ENCODE measurements at places on chromosomes 1 and 21.

- no peak for DNase-seq
These were observed 20.4 kb downstream of the C21orf91 start for GRCh38 chr21:17798796-17799195.

GRCh38 chr21:41666641-41667081 is 100.2 kb downstream of the RIPK4 start:
- DNase-seq = no peak

DNA sequence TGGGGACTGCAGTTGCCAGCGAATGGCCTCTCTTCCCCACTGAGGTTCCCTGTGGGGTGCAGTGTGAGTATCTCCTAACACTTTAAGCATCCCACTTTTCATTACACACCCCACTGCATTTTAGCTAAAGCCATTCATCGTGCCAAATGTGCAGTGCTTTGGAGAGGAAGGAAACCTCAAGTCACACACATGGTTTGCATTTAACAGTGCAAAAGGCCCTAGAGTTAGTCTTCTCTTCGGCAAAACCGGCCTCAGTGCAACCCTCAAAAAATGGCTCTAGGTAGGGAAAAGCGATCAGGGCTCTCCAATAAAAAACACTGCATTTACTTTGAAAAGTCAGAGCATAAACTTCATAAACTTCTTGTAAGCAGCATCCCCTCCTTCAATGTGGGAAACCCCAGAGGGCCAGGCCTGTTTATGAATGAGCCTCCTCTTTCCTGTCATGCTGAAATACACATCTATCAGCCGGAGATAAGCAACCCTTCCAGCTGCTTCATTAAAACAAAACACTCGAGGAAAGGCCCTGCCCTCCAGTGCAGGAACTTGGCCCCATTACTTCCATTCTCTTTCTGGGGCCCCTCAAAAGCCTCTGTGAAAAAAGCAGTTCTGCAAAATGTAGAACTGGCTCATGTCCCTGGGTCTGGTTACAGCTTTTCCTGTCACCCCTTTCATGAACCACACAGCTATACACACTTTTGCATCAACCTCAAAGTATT is 184.0 kb downstream of the CDC7 start:
- DNase-seq = no peak

- DNase-seq = no peak
These were observed 1.4 kb downstream of the WDR26 start for GRCh38 chr1:224433041-224433691.

- no peak for DNase-seq
These were observed 3.7 kb upstream of the SEMA4A start for GRCh38 chr1:156149374-156150332.

- no peak for DNase-seq
These were observed 10.3 kb downstream of the ZNF687 start for GRCh38 chr1:151292207-151293030.

- DNase-seq = peak; percentile 66
These were observed 79.5 kb downstream of the STUM start for GRCh38 chr1:226627924-226628611.

- DNase-seq = no peak
These were observed 668.8 kb downstream of the KIF26B start for GRCh38 chr1:245823408-245824147.

- no peak for DNase-seq
These were observed 11.1 kb upstream of the TNFRSF14 start for GRCh38 chr1:2544875-2545640.

- DNase-seq = no peak
These were observed 9.6 kb downstream of the CLEC20A start for GRCh38 chr1:178487070-178487615.

DNA sequence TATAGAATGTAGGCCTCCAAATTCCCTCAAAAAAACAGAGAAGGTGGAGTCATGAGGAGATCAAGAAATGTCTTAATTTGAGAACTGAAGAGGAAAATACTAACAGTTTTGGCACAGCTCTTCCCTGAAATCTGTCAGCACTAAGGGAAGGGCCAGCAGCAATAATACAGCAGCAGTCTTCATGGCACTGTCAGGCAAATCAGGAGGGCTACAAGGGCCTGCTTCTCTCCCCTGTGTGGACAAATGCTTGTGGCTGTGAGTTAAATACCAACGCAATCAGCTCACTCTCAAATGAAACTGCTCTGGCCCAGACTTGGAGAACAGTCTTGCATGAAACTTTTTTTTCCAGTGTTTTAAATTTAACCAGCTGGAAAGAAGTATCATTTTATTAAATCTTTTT is 20.5 kb upstream of the CNN3 start:
- no peak for DNase-seq

DNA sequence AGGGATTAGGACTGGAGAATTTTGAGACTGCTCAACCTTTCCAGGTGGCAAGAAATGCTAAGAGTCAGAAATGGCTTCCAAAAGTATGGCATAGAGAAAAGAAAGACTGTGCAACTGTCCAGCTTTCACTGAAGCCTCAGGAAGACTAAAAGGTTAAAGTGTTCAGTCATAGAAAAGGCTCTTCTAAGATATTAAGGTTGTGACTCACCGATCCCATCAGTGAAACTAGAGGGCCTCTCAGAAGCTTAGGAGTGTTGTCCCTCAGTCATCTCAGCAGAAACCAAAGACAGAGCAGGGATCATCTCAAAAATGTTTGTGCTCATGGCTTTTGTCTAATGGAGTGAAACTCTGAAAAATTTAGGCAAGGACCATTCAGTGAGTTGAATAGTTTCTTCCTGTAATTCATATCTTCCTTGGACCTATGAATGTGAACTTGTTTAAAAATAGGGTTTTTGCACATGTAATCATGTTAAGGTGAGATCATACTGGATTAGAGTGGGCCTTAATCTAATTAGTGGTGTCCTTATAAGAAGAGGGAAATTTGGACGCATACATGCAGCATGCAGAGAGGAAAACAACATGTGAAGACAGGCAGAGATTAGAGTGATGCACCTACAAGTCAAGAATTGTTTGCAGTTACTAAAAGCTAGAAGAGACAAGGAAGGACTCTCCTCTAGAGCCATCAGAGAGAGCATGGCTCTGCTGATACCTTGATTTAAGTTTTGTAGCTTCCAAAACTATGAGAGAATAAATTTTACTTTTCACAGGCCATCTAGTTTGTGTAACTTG is 71.3 kb downstream of the RPE65 start:
- DNase-seq = no peak

- no peak for DNase-seq
These were observed 5.8 kb downstream of the CDC42BPA start for GRCh38 chr1:227312361-227313025.

- no peak for DNase-seq
These were observed 35.1 kb upstream of the ERRFI1 start for GRCh38 chr1:8061210-8061609.

DNA sequence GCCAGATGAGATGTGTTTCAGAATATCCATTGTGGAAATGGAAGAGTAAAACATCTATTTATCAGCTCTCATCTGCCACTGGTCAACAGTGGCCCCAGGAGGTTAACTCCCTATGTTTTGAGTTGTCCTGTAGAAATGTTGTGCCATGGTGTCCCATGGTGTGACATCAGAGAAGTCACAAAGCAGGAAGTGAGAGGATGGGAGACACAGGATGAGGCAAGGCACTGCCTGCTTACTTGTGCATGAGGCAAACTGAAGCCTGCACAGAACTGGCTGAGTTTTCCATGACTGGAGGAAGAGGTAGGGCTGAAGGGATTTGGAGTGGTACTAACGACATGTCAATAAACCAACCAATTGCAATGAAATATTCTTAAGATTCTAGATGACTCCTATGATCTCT is 131.5 kb upstream of the ZNF644 start:
- no peak for DNase-seq

DNA sequence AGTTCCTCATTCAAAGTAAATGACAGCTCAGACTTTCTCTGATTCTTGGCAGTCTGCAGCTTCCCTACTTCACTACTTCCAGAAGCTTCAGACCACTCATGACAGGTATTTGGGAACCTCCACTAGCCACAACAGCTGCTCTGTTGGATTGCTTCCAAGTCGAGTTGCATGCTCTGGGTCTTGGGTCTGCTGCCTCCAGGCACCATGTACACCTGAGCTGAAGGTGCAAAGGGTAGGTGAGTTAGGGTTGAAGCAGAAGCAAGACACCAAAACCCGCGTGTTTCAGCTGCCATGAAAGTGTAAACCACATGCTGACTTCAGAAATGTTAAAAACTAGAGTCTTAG is 62.7 kb downstream of the ZNF684 start:
- no peak for DNase-seq

- DNase-seq = no peak
These were observed 256.3 kb downstream of the TPR start for GRCh38 chr1:186118724-186119123.

GRCh38 chr1:95223110-95223509 is 10.9 kb upstream of the RWDD3 start:
- DNase-seq = no peak

DNA sequence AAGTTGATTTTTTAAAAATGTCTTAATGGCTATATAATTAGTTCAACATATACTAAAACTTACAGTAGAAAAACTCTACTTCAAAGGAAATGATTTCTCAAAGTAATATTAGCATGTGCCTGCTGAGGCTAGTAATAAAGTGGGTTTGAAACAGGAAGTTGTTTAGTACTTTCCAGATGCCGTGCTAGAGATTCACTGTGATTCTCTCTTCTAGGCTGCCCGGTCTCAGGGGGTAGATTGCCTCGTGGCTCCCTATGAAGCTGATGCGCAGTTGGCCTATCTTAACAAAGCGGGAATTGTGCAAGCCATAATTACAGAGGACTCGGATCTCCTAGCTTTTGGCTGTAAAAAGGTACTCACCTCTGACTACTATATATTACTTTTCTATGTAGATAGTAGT is 9.1 kb downstream of the EXO1 start:
- no peak for DNase-seq

DNA sequence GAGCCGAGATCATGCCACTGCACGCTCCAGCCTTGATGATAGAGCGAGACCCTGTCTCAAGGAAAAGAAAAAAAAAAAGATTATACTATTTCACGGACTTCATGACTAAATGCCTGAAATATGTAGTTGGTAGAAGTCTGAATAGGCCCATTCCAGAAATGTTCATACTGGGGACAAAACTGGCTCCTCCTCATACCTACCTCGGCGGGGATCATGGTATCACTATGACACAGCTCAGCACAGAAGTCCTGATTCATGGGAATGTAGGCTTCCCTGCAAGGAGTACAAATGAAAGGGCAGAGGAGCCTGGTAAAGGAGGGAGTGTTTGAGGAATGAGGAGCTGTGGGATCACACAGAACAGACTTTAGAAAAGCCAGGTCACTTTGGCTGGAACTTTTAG is 5.0 kb downstream of the SPATA46 start:
- DNase-seq = no peak

DNA sequence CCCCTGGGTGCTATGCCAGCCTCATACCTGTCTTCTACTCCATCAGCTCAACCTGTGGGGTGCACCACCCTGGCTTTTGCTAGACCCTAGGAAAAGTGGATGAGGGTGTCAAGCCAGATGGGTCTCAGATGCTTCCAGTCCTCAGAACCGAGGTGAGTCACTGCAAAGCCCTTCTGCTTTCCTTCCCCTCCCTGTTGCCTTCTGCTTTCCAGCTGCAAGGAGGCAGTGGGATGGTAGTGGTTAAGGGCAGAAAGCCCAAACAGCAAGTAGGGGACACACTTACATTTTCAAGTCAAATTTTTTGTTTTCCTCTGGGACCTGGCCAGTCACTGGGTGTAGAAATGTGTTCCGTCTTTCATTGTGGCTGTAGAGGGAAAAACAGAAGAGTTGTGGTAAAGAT is 60.7 kb upstream of the GOLT1A start:
- no peak for DNase-seq

DNA sequence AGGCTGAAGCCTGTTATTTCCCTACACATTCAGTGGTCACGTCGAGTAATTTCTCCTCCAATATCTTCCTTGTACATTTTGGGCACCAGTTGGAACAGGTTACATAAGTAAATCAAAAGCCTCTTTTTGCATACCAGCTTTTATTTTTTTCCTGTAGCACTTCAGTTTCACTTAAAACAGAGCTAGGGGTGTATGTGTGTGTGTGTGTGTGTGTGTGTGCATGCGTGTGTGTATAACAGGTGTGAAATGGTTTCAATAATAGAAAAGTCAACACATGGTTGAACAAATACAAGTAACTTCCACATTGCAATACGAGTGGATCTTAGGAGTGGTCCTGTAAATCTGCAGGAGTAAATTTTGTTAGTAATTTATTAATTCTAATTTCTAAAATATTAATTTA is 3.0 kb upstream of the MAN1A2 start:
- no peak for DNase-seq

GRCh38 chr1:196550731-196551130 is 57.5 kb downstream of the KCNT2 start:
- DNase-seq = no peak

GRCh38 chr1:160713161-160713560 is 1.5 kb upstream of the CD48 start:
- DNase-seq = no peak

GRCh38 chr1:44405031-44405797 is at the start of gene RNF220:
RNF220 (plus strand) TSS chr1:44405255.
- DNase-seq = peak; percentile 98

DNA sequence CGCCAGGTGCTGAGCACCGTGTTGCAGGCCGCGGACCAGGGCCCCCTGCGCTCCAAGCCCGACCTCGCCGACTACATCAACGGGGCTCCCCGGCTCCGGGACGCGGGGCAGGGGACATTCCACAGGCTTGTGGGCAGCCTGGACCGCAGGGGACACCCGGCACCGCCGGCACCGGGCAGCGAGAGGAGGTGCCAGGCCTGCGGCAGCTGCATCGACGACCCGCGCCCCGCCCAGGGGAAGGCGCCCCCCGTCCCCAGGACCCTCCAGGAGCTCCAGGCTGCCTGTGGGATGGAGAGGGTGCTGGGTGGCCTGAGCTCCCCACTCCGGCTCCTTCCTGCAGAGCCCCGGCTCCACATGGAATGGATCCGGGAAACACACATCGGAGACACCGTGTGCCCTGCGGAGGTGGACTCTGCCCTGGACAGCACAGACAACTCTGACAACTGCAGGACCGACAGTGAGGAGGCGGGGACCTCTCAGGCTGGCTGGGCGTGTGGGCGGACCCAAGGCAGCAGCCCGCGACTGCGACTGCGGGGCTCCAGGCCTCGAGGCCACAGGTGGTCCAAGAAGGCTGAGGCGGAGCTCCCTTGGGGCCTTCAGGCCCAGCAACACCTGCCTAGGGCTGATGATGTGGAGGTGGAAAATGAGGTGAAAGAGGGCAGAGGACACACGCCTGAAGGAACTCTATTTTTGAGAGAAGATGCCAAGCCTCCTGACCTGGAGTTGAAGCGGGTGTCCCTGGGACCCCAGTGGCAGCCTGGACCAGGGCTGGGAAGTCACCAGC is 22.8 kb downstream of the KIAA1614 start:
- DNase-seq = no peak

GRCh38 chr21:36859744-36860501 is 106.5 kb downstream of the HLCS start:
- DNase-seq = no peak

- DNase-seq = no peak
These were observed 38.8 kb downstream of the LUZP1 start for GRCh38 chr1:23129846-23130245.
